ENCODE measurements at places on chromosomes 12 and 14. TPM values are rescaled to one million over a fixed set of nuclear protein-coding genes. Genes with fewer than 3 reads are reported as not detected.

- no peak for DNase-seq
These were observed 5.1 kb downstream of the AKAP3 start for GRCh38 chr12:4643747-4644146.

GRCh38 chr12:6285063-6285477 lies 25.4 kb upstream of the PLEKHG6 start:
- DNase-seq = no peak

CACNA1C gene
- 0.47 TPM for total RNA-seq

GRCh38 chr12:126708492-126708896 lies 1558.5 kb upstream of the TMEM132C start:
- DNase-seq = no peak

GRCh38 chr12:99911081-99911480 lies 73.7 kb downstream of the ANKS1B start:
- DNase-seq = no peak

POU6F1 gene
- 13.2 TPM for total RNA-seq

LRRC10 gene
- not detected for total RNA-seq

GRCh38 chr12:52581481-52581880 lies 7.8 kb upstream of the KRT74 start:
- no peak for DNase-seq

- DNase-seq = no peak
These were observed 235.8 kb downstream of the SLC6A15 start for GRCh38 chr12:84676787-84677186.

- no peak for DNase-seq
These were observed 45.3 kb upstream of the CNTN1 start for GRCh38 chr12:40646911-40647310.

- no peak for DNase-seq
These were observed 121.1 kb upstream of the ATF1 start for GRCh38 chr12:50642761-50643160.

- no peak for DNase-seq
These were observed 2.3 kb upstream of the PAWR start for GRCh38 chr12:79692860-79693577.

DNA sequence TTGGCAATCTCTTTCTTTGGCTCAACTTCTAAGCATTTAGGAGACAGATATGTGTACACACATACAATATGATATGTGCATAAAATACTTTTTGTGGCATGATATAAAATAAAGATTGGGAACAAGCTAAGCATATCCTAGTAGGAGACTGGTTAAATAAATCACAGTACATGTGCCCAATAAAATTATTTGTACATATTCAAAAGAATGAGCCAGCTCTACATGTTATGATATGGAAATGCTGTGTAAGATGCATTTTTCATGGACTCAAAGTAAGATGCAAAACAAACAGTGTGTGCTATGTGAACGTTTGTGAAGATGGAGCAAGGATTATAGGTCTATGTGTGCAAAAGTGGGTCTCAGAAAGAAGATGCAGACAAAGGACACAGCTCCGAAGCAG lies 311.4 kb downstream of the TMEM132D start:
- no peak for DNase-seq

GRCh38 chr12:127396734-127397133 lies 870.2 kb upstream of the TMEM132C start:
- DNase-seq = no peak

- DNase-seq = no peak
These were observed 50.0 kb downstream of the NCOR2 start for GRCh38 chr12:124517260-124518050.

- no peak for DNase-seq
These were observed 31.3 kb downstream of the MMAB start for GRCh38 chr12:109542014-109542413.

NGB gene
- total RNA-seq = not detected

GRCh38 chr12:93139028-93139665 lies 210.1 kb upstream of the EEA1 start:
- DNase-seq = no peak

DNA sequence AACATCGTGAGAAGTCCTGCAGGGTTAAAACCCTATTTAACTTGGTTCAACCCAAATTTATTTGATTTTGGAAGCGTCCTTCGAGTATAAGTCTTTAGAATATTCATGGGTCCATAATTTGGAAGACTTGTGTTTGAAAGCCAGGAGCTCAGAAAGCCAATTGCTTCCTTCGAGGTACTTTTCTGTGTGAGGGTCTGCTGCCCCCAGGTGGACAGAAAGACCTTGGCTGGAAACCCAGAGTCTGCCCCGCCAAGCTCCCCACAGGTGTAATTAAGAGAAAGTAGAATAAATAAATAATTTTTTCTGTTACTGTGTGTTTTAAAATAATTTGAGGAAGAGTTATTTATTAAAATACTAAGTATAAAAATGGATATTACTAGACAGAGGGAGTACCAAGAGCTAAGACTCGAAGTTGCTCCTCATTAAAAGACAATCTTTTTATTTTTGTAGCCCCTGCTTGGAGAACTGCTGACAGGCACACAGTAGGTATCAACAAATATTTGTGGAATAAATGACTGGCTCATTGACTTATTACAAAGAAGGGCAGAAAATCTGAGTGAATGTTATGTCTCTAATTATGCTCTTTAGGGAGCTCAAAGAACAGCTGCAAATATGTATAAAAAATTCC lies 105.8 kb downstream of the PAH start:
- no peak for DNase-seq

GRCh38 chr12:1500095-1500801 lies 94.1 kb downstream of the FBXL14 start:
- DNase-seq = no peak

DNA sequence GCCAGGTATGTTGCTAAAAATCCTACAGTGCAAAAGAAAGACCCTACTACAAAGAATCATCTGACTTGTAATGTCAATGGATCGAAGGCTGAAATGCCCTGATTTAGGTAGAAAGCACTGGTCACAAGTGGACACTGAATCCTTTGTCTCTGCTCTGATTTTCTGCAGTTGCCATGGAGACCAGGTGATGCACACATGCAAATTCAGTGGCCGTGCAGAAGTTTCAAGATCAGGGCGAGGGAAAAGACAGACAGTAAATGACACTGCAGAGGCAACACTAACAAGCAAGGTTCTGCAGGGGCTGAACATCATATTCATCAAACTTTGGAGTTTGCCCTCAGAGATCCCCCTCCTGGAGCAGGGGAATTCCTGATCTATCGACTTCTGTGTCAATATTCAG lies 370.3 kb upstream of the TMEM132C start:
- DNase-seq = no peak

- DNase-seq = peak; percentile 91
These were observed 32.4 kb downstream of the FERMT2 start for GRCh38 chr14:52918486-52918885.

- no peak for DNase-seq
These were observed 50.0 kb upstream of the EVL start for GRCh38 chr14:100015251-100015655.

DNA sequence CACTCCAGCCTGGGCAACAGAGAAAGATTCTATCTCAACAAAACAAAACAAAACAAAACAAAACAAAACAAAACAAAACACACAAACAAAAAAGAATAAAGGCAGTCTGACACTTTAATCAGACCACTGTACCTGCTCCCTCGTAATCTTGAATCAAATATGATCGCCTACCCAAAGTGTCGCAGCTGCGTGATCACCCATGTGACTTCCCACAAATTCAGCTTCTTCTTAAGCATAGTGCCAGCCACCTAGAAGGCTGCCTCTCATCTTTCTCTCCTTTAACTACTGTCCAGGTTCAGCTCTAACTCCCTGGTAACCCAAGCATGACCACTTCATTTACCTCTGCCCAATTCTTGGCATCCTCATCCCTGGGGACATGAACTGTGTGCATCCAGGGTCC lies 37.4 kb downstream of the FMNL3 start:
- no peak for DNase-seq
